ENCODE measurements at places on chromosomes 5 and 9.

- peak; percentile 22 for DNase-seq
These were observed 58.6 kb upstream of the LMNB1 start for GRCh38 chr5:126718236-126718868.

DNA sequence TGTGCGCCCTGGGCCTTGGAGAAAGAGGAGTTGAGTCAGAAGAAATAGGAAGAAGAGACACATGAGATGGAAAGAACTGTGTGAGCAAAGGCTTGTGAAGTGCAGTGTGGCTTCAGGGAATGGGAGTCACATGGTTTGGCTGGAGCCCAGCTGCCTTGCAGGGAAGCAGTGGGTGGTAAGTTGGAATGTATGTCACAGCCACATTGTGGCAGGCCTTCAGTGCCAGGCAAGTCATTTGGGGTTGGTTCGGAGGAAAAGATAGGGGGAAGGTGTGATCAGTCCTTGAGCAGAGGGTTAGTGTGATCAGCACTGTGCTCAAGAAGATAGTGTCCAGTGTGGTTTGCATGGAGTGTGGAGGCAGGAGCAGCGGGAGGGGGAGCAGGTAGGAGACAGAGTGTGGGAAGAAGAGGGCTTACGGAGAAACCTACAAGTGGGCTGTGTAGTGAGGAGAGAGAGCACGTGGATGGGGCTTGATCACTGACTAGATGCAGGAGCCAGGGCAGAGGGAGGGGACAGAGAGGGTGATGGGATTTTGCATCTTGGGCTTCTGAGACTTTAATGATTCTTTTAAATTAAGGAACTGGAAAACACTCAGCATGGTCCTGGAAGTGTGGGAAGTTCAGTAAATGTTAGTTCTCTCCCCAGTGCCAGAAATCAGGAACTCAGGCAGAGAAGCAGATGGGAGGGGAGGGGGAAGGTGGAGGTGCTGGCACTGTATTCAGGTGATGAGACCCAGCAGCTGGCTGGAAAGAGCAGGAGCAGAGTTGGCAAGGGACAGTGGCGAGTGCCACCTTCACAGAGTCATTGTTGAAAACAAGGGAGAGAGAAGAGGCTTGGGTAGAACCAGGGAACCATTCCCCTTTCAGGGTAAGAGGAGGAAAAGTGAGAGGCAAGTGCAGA lies 46.6 kb downstream of the ARHGAP26 start:
- no peak for DNase-seq

GRCh38 chr9:134614256-134614655 lies 27.3 kb upstream of the COL5A1 start:
- no peak for DNase-seq

GRCh38 chr9:982394-983230 lies 6.2 kb downstream of the DMRT3 start:
- no peak for DNase-seq

GRCh38 chr5:64800926-64801325 lies 32.2 kb downstream of the CWC27 start:
- no peak for DNase-seq

- no peak for DNase-seq
These were observed 296.9 kb downstream of the ADAMTS6 start for GRCh38 chr5:65184780-65185179.

- DNase-seq: no peak
These were observed 92.1 kb downstream of the NR3C1 start for GRCh38 chr5:143311428-143311827.

GRCh38 chr5:115351356-115352195 lies 55.1 kb upstream of the CCDC112 start:
- DNase-seq: no peak
